ENCODE measurements at places on chromosomes 4 and X. TPM values are rescaled to one million over a fixed set of nuclear protein-coding genes. Genes with fewer than 3 reads are reported as not detected.

- no peak overlapping the region for H3K27ac ChIP-seq
- no peak overlapping the region for H3K4me3 ChIP-seq
- H3K4me1 ChIP-seq, result peaks cover 57% of the 10 kb centered on the region
- peaks cover 15% of the 10 kb centered on the region for H3K36me3 ChIP-seq
Observed at GRCh38 chr4:150999086-150999485, 16.0 kb downstream of the LRBA start.

- no peak for DNase-seq
- H3K27ac ChIP-seq, result no peak overlapping the region
- no peak overlapping the region for H3K4me3 ChIP-seq
- peaks cover 17% of the 10 kb centered on the region for H3K4me1 ChIP-seq
- no peaks in the 10 kb centered on the region for H3K27me3 ChIP-seq
Observed at GRCh38 chr4:142202404-142203332, 566.3 kb downstream of the IL15 start.

GRCh38 chr4:5292101-5292500 is 240.8 kb downstream of the STK32B start:
- no peaks in the 10 kb centered on the region for H3K4me1 ChIP-seq
- no peak for DNase-seq
- no peaks in the 10 kb centered on the region for H3K27me3 ChIP-seq
- no peaks in the 10 kb centered on the region for H3K36me3 ChIP-seq

- H3K36me3 ChIP-seq, result no peaks in the 10 kb centered on the region
- H3K27me3 ChIP-seq, result peaks cover 2% of the 10 kb centered on the region
- H3K4me1 ChIP-seq, result no peaks in the 10 kb centered on the region
Observed at GRCh38 chr4:80529026-80529425, 193.5 kb downstream of the CFAP299 start.

ERCC6L gene
- 10.5 TPM for total RNA-seq

ENAM gene
- not detected for total RNA-seq

DNA sequence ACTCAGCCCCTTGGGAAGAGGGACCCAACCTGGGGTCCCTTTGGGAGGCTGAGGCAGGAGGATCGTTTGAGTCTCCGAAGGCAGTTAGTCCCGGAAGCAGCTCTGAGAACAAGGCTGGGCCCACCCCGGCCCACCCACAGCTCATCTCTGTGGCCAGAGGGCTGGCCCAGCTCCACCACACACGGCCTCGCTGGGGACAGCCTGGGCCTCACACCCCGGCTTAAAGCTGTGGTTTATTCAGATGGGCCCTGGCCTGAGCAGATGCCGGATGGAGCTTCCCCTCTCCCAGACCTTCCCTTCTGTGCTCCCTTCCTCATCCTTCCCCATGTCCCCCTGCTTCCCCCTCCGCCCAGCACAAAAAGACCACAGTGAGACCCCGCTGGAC is 54.4 kb downstream of the FAM53A start:
- DNase-seq, result no peak
- H3K36me3 ChIP-seq, result no peaks in the 10 kb centered on the region
- no peaks in the 10 kb centered on the region for H3K27me3 ChIP-seq
- no peak overlapping the region for H3K27ac ChIP-seq

GRCh38 chrX:39470588-39471407 is 627.0 kb downstream of the BCOR start:
- H3K27me3 ChIP-seq, result no peaks in the 10 kb centered on the region
- DNase-seq, result no peak
- no peaks in the 10 kb centered on the region for H3K4me1 ChIP-seq
- H3K4me3 ChIP-seq, result no peak overlapping the region
- H3K27ac ChIP-seq, result no peak overlapping the region

ANK2 gene
- total RNA-seq, result 0.82 TPM

- H3K36me3 ChIP-seq, result no peaks in the 10 kb centered on the region
- H3K27me3 ChIP-seq, result peaks cover 3% of the 10 kb centered on the region
- DNase-seq, result no peak
- H3K4me1 ChIP-seq, result no peaks in the 10 kb centered on the region
- no peak overlapping the region for H3K4me3 ChIP-seq
Observed at GRCh38 chr4:20592663-20593062, 107.6 kb upstream of the PACRGL start.

DNA sequence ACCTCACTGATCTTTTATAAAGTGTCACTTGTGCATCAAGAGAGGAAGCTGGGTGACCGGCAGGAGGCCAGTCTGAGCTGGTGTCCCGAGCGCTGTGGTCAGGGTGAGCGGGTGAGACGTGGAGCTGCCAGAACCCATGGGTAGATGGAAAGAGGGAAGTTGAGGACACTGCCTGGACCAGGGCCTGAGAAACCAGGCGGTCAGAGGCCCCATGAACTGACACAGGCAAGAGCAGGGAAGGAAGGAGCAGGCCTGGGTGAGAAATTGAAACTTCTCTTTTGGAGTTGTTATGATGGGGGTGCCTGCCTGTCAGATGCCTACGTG is 192.6 kb downstream of the AFAP1 start:
- no peaks in the 10 kb centered on the region for H3K27me3 ChIP-seq
- no peaks in the 10 kb centered on the region for H3K36me3 ChIP-seq
- no peak overlapping the region for H3K4me3 ChIP-seq
- no peak overlapping the region for H3K27ac ChIP-seq
- peaks cover 28% of the 10 kb centered on the region for H3K4me1 ChIP-seq
- DNase-seq, result no peak

DNA sequence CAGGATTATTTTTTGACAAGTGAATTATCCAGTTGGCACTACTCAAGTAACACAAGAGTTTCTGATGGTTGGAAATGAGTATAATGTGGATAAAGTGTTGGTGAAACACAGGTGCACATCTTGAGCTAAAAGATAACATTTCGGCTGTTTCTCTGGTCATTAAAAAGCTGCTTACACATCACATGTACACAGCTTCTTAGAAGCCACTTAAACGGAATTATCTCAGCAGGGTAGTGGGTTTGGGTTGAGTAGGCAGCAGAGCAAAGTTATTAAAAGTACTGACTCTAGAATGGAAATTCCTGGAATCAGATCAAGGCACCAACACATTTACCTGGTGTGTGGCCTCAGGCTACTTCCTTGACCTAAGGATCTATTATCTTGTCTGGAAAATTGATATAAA is 55.4 kb upstream of the RASSF6 start:
- no peaks in the 10 kb centered on the region for H3K4me1 ChIP-seq
- no peak overlapping the region for H3K4me3 ChIP-seq
- no peak for DNase-seq
- no peaks in the 10 kb centered on the region for H3K36me3 ChIP-seq

RTL5 gene
- 0.76 TPM for total RNA-seq

ADRA2C gene
- total RNA-seq, result not detected

GRCh38 chrX:130079824-130080406 is 30.4 kb downstream of the ELF4 start:
- H3K27me3 ChIP-seq, result no peaks in the 10 kb centered on the region
- no peaks in the 10 kb centered on the region for H3K36me3 ChIP-seq
- DNase-seq, result peak; percentile 67
- no peak overlapping the region for H3K4me3 ChIP-seq
- H3K27ac ChIP-seq, result peak overlapping the region; percentile 50

FGFBP1 gene
- not detected for total RNA-seq

- no peak overlapping the region for H3K27ac ChIP-seq
- H3K36me3 ChIP-seq, result no peaks in the 10 kb centered on the region
- H3K27me3 ChIP-seq, result no peaks in the 10 kb centered on the region
- no peak overlapping the region for H3K4me3 ChIP-seq
Observed at GRCh38 chrX:19303256-19303880, 40.4 kb upstream of the PDHA1 start.

IGBP1 gene
- total RNA-seq, result 50.8 TPM

ZFYVE28 gene
- 19.7 TPM for total RNA-seq

DNA sequence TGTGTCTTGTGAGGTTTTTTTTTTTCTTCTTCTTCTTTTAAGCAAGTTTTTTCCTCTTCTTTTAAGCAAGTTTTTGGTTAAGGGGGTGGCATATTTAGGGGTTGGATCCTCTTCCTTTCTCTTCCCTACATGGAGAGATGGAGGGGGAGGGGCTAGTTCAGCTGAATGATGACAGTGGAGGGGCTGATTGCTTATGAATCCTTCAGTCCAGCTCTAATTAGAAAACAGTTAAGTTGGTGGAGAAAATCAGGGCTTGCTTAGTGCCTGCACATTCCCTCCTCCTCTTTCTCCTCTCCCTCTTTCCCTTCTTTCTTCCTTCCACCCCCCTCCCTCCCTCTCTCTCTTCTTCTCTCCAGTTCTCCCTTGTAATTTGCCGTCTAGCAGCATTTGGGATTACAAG is 4.4 kb upstream of the HAND2 start:
- H3K36me3 ChIP-seq, result peaks cover 4% of the 10 kb centered on the region
- no peak overlapping the region for H3K4me3 ChIP-seq
- H3K4me1 ChIP-seq, result peaks cover 12% of the 10 kb centered on the region

- no peak for DNase-seq
- H3K36me3 ChIP-seq, result no peaks in the 10 kb centered on the region
Observed at GRCh38 chrX:143500751-143501150, 16.5 kb downstream of the SPANXN3 start.

- peak overlapping the region; percentile 96 for H3K4me3 ChIP-seq
- peaks cover 38% of the 10 kb centered on the region for H3K4me1 ChIP-seq
- no peak for DNase-seq
- peak overlapping the region; percentile 98 for H3K27ac ChIP-seq
Observed at GRCh38 chrX:118347131-118347530, 1.2 kb downstream of the WDR44 start.

- no peaks in the 10 kb centered on the region for H3K36me3 ChIP-seq
- no peak for DNase-seq
- no peak overlapping the region for H3K4me3 ChIP-seq
- H3K4me1 ChIP-seq, result peaks cover 9% of the 10 kb centered on the region
Observed at GRCh38 chr4:3340038-3340699, 47.3 kb downstream of the RGS12 start.

MAGEB17 gene
- total RNA-seq, result not detected

- no peak overlapping the region for H3K27ac ChIP-seq
- DNase-seq, result no peak
- H3K36me3 ChIP-seq, result no peaks in the 10 kb centered on the region
- no peak overlapping the region for H3K4me3 ChIP-seq
Observed at GRCh38 chr4:89356086-89356485, 48.5 kb upstream of the GPRIN3 start.

GRCh38 chr4:130210864-130211263 is 1114.9 kb downstream of the C4orf33 start:
- no peaks in the 10 kb centered on the region for H3K27me3 ChIP-seq
- no peaks in the 10 kb centered on the region for H3K4me1 ChIP-seq
- no peak for DNase-seq
- H3K4me3 ChIP-seq, result no peak overlapping the region
- no peak overlapping the region for H3K27ac ChIP-seq
- H3K36me3 ChIP-seq, result no peaks in the 10 kb centered on the region

- H3K27me3 ChIP-seq, result peaks cover 6% of the 10 kb centered on the region
- DNase-seq, result no peak
Observed at GRCh38 chr4:6527259-6527658, 47.7 kb upstream of the MAN2B2 start.

- H3K27ac ChIP-seq, result no peak overlapping the region
- DNase-seq, result no peak
- no peak overlapping the region for H3K4me3 ChIP-seq
- no peaks in the 10 kb centered on the region for H3K27me3 ChIP-seq
- peaks cover 7% of the 10 kb centered on the region for H3K4me1 ChIP-seq
Observed at GRCh38 chrX:47229427-47229826, 3.4 kb upstream of the USP11 start.

CXCL3 gene
- total RNA-seq, result not detected
